ENCODE measurements at places on chromosomes 5 and 9.

- DNase-seq: no peak
Observed at GRCh38 chr9:4320021-4320420, 20.2 kb upstream of the GLIS3 start.

DNA sequence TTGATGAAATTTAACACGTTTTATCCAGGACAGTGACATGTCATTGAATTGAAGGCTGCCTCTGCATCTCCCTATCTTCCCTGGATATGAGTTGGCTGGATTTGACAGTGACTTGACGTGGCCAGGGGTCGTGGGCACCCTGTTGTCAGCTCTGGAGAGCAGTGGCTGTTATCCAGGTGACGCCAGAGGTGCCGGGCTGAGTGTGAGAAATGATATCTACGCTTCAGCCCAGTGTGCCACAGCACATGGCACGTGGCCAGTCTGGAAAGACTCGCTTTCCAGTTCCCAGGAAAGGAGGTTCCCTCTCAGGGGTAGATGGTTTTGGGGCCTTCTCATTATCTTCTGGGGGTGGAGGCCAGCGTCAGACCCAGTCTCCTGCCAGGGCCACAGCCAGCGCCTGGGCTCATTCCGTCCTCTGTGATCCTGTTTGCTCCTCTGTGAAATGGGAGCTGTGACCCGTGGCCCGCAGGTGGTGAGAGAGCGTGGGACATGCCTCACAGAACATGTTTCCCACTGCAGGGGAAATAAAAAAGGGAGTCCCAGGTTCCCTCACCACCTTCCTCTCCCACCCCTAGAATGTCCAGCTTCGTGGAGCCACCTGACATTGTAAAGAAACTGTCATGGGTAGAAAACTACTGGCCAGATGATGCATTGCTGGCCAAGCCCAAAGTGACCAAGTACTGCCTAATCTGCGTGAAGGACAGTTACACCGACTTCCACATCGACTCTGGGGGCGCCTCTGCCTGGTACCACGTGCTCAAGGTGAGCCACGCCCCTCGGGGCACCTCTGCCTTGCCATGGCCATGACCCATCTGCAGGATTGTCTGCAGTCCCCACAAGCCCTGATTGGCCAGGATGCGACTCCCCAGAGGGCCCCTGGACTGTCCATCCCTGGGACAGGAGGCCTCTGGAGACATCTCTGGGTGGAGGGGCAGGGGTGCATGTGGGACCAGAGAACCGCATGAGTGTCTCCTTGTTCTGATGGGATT lies 76.5 kb downstream of the PHF2 start:
- no peak for DNase-seq

DNA sequence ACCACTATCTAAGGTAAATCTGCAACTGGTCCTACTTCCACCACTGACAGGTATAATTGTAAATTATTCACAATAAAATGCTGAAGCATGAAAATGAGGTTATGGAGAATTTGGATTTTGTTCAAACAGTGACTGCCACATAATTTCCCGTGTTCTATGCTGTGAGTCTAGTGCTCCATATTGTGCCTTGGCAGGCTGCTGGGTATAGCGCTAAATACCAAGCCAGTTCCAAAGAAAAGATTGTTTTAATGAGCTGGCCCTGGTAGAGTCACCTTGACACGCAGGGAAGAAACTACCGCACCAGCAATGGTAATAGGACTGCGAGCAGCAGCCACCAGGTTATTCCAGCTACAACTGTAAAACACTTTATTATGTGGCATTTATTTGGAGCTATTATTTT lies 30.4 kb downstream of the PSMB7 start:
- DNase-seq: no peak

DNA sequence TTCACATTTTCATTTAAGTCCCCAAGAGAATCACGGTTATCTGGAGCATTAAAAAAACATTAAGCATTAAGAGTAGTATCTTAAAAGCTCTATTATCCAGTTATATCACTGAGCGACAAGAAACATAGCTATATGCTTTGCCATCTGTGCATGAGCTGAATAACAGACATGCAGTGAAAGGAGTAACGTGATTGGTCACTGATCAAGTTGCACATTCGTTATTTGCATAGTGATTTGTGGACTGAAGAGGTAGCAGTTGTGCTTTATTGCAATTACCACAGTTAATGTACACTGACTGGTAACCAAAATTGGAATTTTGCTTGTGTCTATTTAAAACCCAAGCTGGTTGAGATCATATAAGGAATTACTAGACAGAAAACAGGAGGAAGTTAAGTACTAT lies 107.4 kb downstream of the MCTP1 start:
- no peak for DNase-seq

DNA sequence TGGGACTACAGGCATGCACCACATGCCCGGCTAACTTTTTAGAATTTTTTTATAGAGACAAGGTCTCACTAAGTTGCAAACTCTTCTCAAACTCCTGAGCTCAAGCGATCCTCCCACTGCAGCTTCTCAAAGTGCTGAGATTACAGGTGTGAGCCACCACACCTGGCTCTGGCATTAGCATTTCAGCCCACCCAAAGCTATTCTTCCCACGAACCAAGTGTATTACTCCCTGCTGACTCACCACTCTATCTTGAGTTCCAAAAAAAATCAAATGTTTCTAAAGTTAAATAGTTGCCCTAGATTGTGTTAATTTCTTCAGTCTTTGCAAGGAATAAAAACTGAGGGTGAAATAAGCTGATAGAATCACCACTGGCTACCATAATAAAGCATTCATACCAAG lies 205.5 kb downstream of the ARRDC3 start:
- DNase-seq: no peak

- DNase-seq: no peak
Observed at GRCh38 chr5:116766470-116766947, 191.9 kb upstream of the SEMA6A start.

DNA sequence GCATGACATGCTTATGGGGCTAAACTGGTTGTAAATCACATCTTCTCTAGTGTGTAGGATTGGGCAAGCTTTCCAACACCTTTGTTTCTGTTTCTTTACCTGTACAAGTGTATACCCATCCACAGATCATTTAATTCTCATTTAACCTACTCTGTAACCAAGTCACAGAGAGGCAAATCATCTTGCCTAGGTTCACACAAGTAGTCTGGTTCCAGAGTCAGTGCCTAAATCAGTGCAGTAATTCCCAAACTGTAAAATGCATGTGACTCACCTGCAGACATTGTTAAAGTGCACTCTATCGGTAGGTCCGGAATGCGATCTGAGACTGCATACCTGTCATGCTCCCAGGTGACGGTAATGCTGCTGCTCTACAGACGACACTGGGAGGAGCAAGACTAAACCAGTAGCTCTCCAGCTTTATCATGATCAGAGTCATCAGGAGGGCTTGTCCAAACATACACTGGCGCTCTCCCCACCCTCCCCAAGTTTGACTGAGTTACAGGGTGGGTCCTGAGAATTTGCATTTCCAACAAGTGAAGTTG lies 107.9 kb upstream of the FREM1 start:
- DNase-seq: no peak

GRCh38 chr9:86577420-86578333 lies 223.5 kb upstream of the TUT7 start:
- no peak for DNase-seq

DNA sequence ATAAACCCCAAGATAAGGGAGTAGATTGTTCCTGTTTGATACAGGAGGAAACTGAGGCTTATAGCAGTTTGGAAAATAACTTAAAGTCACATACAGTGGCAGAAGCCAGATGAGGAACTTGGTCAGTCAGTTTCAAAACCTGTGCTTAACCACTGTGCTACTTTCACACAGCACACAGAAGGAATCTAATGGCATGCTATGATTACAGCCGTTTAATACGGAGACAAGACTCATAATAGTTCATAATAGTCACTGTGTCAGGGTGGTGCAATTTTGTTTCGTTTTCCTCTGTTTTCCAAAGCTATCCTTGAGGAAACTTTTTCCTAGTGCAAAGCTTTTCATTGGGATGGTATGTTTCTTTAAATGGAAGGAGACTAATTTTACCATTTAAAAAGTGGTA lies 112.3 kb downstream of the GCNT1 start:
- DNase-seq: peak; percentile 74

GRCh38 chr9:126372716-126373115 lies 46.1 kb downstream of the MVB12B start:
- peak; percentile 33 for DNase-seq

DNA sequence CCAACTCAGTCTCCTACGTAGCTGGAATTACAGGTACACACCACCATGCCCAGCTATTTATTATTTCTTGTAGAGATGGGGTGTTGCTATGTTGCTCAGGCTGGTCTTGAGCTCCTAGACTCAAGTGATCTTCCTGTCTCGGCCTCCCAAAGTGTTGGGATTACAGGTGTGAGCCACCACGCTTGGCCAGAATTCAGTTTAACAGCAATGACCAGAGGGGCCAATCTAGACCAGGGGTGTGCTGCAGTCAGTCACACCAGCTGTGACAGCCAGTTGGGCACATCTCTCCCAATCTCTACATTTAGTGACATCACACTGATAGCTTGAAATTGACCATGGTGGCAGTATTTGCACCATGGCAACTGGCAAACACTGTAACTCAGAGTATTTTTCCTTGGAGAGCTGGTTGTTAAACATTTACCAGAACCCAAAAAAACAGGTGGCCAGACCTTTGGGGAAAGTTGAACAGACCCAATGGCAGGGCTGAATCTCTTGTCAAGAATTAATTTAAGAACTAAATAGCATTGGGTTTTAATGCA lies 67.7 kb upstream of the UBTD2 start:
- no peak for DNase-seq

GRCh38 chr5:147568710-147569406 lies 59.0 kb upstream of the DPYSL3 start:
- no peak for DNase-seq

DNA sequence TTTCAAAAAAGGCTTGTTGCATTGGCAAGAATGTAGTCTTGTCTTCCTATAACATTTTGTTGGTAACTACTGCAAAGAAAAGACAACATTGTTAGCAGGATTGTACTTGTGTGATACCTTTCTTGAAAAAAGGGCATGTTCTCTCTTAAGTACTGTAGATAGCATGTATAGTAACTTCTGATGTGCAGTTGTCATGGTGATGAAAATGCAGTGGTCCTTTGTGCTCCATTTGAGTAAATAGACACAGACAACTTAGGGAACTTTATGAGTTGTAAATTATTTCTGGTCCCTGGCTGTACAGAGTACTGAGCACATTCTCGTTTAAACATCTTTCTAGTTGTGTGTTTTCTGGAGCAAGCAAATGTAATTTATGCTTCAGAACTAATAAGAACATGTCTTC lies 103.3 kb downstream of the CD180 start:
- no peak for DNase-seq

- no peak for DNase-seq
Observed at GRCh38 chr5:15597804-15598203, 97.8 kb downstream of the FBXL7 start.

- DNase-seq: no peak
Observed at GRCh38 chr5:73426034-73426433, 22.5 kb downstream of the FOXD1 start.
